NCI-H524 treated with DMSO at 0.1 percent for 48 hours (cell line): ENCODE measurements at places on chromosomes 1 and 21.

- peak; percentile 47 for DNase-seq
Observed at GRCh38 chr1:165408518-165408917, 36.4 kb downstream of the RXRG start.

- DNase-seq, result no peak
Observed at GRCh38 chr21:45079351-45079750, 5.0 kb downstream of the ADARB1 start.

GRCh38 chr1:12629511-12629956 lies 11.5 kb upstream of the DHRS3 start:
- no peak for DNase-seq

- no peak for DNase-seq
Observed at GRCh38 chr21:16022116-16022515, 292.3 kb downstream of the USP25 start.

DNA sequence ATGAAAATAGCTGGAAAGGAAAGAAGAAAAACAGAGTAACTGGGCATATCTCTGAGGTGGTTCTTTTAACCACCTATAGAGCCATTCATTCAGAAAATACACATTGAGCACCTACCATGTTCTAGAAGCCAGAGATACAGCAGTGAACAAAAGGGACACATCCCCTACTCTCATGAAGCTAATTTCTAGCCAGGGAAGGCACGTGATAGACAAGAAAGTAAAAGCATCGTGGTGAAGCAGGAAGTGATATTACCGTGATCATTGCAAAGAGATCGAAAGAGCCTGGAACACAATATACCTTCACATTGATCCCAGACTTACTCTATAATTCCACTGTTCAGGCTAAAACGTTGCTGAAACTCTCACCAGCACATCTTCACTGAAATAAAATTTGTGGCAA lies 76.0 kb downstream of the TIAM1 start:
- DNase-seq, result no peak

DNA sequence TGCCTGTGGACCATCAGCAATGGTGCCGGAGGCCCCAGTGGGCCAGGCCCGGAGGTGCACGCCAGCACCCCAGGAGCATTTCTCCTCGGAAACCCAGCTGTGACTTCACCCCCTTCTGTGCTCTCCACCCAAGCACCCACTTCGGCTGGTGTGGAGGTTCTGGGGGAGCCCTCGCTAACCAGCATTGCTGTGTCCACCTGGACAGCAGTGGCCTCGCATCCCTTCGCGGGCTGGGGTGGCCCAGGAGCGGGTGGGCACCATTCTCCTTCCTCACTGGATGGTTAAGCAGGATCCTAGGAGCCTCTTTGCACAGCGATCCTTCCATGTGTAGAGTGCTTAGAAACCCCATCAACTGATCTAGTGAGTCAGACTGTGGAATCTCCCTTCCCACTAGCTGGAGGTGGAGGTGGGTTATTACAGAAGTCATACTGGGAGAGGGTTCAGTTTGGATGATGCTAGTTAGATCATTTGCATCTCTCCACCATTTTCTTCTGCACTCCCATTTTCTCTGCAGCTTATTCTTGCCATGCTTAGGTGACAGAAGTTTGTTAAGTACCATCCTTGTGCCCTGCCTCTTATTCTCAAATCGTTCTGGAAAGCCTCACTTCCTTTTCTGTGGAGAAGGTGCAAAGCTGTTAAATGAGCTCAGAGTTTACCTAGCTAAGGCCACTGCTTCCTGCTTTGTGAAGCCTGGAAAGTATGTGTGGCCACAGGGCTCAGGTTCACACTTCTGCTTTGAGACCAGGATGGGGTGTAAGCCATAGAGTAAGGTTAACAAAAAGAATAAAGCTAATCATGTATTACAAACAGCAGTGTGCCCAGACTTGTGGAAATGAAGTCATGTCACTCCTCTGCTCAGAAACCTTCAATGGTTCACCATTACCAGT lies 32.3 kb downstream of the TBX19 start:
- DNase-seq, result no peak

DNA sequence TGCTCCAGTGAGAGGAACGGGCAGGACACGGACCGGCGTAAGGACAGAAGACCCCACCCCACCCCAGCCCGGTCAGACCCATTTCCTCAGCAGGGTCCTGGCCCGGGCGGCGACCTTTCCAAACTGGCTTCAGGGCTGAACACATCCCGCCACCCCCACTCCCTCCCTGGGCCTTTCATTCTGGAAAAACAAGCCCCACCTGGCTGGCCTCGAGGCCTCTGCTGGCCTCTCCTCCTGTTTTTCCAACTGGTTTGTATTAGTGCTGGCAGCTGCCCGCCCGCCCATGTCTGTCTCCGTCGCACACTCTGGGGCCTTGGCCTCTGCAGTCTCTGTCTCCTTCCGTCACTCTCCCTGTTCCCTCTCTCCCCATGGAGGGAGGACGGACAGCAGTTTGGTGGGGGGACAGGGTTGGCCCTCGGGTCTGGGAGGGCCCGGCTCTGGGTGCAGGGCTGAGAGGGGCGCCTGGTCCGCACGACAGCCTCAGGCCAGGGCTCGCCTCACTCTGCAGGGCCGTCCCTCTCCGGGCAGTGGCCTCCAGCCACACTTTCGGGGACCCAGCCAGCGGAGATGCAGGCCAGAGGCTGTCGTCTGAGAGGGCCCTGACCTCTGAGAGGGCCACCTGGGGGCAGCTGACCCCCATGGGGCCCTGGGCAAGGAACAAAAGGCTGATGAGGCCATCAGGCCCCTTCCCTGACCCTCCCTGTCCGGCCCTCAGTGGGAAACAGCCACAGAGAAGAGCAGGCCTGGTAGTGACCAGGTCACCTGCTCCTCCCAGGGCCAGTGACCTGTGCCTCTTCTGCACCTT lies 1.5 kb upstream of the MXRA8 start:
- no peak for DNase-seq

- no peak for DNase-seq
Observed at GRCh38 chr21:42921927-42922326, 3.5 kb downstream of the ERVH48-1 start.

DNA sequence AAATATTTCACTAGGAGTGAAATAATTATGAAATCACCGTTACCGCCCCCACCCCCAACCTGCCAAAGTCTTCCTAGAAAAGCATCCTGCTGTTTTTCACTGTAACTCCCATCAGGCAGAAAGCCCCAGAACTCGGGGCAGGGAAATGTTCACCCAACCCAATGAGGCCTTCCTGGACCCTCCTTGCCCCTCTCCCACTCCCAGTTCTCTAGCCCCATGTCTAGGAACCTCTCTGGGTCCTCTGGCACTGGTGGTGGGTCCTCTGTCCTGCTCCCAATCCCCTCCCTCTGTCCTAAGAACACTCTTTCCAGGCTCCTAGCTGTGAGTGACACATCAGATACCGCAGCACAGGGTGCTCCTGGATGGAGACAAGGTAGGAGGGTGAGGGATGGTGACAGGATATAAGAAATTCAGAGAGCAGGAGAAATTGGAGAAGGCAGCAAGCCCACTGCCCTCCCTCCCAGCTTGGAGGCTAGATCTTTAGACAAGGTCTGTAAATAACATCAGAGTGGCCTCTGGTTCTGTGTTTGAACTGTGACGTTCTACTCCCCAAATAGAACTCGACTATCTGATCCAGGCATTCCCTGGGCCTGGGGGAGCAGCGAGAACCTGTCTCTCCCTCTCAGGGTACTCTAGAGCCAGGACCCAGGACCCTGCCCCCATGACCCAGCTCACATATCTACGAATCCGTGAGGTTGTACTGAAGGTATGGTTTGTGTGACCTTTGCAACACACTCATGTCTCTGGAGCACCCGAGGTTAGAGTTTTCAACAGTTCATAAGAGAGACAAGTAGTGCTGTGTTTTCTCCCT lies 23.3 kb upstream of the BTG2 start:
- DNase-seq, result no peak

- no peak for DNase-seq
Observed at GRCh38 chr1:147579532-147579931, 38.2 kb downstream of the BCL9 start.

GRCh38 chr21:45158491-45159423 lies 84.4 kb downstream of the ADARB1 start:
- DNase-seq, result no peak

- DNase-seq, result no peak
Observed at GRCh38 chr21:26067836-26068594, 102.6 kb downstream of the APP start.

- DNase-seq, result peak; percentile 11
Observed at GRCh38 chr1:110634455-110635311, 28.5 kb upstream of the KCNA2 start.

- no peak for DNase-seq
Observed at GRCh38 chr1:231694465-231695077, 68.0 kb downstream of the DISC1 start.

DNA sequence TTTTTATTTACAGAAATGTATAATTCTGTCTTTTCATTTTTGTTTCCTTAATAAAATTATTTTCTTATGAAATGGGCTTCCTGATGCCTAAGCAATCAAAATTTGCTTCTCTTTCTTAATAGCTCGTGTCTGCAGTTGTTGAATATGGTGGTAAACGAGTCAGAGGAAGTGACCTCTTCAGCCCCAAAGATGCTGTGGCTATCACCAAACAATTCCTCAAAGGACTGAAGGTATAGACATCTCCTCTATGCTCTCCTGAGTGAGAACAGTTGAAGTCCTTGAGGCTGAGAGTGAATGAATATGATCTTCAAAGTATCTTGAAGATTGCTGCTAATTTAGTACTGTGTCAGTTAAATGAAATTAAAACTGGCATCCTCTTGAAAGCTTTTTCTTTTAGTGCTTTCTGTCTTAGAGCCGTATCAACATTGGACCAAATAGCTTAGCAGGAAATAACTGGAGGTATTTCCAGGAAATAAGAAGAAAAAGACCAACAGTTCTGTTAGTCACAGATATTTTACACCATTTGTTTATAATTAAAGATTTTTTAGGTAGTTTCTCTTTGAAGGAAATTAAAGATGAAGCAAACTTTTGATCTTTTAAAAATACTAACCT lies 24.7 kb downstream of the VPS45 start:
- no peak for DNase-seq

- DNase-seq, result no peak
Observed at GRCh38 chr1:176692988-176693696, 230.2 kb downstream of the PAPPA2 start.

DNA sequence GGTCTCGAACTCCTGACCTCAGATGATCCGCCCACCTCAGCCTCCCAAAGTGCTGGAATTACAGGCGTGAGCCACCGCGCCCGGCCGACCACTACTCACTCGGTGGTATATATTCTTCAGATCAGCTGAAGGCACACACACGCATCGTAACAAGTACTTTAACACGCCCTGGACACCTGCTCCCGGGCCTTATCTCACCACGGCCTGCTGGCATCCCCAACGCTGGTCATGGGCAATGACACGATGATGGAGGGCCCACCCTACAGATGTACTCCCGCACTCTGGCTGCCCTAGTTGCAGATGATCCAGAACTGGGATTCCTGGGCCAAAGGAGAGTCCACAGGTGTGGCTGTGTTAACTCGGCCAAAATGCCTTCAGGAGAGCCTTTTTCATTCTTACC lies 11.6 kb downstream of the UBE2J2 start:
- DNase-seq, result no peak

DNA sequence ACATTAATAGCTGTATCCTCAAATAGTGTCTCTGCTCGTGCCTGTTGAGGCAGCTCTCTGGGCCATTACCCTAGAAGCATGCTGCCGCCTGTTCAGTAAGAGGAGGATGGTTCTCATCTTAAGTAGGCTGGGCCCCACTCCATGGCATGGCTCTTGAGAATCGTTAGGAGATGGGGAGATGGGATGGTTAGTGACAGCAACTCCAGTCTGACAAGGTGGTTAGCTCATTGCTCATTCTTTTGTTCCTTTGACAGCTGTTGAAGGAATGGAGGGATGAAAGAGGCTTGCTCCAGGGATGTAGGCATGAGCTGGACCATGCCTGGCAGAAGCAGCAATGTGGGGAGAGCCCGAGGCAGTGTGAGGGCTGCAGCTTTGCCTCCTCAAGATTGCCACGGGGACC lies 68.2 kb downstream of the MAP10 start:
- no peak for DNase-seq

DNA sequence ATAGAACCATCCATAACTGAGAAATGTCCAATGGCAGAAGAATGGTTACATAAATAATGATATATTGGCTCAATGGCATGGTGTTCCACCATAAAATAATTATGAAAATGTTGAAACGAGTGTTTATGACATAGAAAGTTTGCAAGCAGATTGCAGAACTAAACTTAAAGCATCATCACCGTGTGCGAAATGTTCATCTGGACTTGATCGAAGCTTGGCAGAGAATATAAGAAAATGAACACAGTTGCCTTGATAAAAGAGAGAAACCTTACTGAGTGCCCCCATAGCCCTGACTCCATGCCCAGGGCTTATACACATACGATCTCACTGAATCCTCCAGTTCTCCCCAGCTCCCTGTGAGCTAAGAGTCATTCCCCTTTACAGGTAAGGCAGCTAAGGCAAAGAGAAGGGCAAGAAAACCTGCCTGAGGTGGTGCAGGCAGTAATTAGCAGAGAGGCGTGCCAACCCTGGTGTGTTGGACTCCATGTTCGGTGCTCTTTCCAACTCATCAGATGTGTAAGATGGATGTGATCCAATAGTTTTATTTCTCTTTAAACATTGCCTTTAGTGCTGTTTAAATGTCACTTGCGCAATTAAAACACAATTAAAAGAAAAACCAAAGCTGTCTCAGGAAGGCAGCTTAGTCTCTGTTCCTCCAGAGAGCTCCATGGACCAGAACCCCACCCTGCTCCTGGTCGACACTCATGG lies 21.8 kb upstream of the SPOCD1 start:
- no peak for DNase-seq

DNA sequence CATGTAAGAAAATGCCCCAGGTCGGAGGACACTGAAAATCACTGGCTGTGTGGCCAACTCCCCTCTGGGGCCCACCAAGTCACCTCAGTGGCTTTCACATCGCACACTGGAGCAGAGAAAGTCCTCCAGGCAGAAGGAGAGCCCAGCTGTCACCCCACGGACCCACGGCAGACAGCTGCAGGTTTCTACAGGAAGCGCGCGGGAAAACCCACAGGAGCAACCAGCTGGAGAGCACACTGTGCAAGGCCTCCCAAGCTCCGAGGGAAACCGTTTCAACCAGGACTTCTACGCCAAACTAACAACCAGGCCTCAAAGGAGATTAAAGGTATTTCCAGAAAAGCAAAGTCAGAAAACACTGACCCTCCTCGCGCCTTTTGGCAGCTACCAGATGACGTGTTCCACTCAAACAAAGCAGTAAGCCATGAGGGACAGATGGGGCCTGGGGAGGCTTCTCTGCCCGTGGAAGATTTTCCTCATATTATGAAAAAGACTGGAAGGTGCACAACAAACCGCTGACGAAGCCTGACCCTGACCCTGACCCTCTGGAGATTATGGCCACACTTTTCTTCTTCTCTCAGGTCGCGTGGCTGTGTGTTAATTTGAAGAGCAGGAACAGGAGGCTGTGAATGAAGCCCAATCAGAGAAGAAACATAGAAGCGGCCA lies 21.0 kb downstream of the WDR4 start:
- no peak for DNase-seq

DNA sequence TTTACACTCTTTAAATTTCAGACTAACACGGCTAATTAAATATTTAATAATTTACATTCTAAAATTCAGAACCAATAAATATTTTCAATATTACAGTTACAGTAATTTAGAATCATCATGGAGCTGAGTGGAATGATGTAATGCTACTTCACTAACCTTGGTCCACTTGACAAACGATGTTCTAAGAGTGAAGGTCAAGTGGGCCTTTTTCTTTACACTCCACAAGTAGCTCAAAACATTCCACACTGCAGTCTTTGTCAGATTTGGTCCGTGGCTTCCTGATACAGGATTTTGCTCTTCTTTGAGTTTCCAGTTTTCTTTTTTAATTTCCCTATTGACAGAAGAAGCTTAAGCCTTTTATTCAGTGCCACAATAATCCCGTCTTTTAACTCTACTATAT lies 164.6 kb upstream of the NRIP1 start:
- DNase-seq, result no peak
